Sciatic nerve (tissue), 2 donors: ENCODE measurements at places on chromosomes 2 and 18.
A peak's percentile ranks its signal among the peaks of the same experiment; 100 is the strongest.

DNA sequence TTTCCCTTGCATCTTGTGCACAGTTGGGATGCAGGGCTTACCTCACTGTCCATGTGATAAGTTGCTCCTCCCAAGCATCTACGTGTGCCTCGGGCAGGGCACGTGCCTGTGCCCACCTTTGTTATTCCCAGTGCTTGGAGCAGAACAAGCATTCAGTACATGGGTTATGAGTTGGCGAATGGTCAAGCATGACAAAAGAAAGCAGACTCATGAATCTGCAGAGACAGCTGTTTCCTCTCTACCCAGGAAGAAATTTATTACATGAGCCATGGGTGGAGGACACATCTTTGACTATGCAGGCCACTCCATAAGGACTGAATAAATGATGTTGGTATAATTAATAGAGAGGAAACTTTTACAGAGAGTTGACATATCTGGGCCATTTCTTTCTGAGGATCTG, 127.8 kb downstream of the TPGS2 start:
- no peak for DNase-seq

DNA sequence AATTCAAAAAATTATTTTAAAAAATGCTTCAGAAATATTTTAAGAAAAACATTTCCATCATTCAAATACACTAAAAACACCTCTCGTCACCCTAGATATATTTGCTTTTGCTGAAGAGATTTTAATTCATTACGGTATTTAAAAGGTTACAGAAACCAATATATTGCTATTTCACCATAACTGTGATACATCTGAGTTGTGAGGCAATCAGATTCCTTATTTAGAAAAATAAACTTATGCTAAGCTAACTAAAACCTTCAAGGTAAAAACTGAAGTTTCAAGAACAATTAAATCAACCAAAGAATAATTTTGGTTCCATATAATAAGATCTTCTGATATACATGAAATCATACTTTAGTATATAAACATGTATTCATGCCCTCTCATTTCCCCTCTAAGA, 32.8 kb downstream of the PELI1 start:
- no peak for DNase-seq

DNA sequence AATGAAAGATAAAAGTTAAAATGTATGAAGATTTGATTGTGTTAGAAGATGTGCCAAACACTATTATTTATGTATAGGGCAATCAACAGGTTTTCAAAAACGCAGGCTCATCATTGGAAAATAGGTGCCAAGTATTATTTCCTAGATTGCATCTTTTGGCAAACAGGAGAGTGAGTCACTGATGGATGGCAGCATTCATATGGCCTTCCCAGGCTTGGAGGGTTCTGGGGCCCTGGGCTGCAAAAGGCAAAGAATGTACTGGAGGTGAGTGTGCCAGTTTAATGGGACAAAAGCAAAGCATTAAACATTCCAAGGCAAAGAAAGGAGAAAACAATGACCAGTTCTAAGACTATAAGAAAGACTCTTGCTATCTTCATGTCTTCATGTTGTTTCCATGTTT, 379.4 kb downstream of the RIT2 start:
- DNase-seq: no peak

DNA sequence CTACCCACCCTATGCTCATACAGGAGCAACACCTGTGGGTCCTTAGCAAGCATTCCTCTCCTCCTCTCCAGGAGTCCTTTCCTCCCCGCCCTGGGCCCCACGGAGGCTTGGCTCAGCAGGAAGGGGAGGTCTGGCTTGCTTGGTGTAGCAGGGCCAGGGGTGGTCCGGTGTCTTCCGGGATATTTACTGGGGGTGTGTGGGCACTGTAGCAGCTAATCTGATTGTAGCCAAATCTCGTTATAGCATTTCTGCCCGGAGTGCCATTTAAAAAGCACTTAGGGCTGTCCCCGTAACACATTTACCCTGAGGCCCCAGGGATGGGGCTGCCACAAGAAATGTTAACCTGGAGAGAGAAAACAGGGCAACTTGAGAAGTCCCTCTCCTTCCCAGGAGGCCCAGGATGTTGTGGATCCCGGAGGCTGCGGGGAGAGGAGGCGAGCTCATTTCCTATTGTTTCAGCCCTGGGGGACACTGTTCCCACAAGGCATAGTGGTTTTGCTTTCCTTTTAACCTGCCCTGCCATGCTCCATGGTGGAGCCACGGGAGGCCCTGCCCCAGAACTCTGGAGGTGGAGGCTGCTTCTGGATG, 134.5 kb downstream of the CLIP4 start:
- no peak for DNase-seq

- peak; percentile 42 for DNase-seq
Measured at GRCh38 chr2:20432714-20433113, 14.2 kb upstream of the RHOB start.

- no peak for DNase-seq
Measured at GRCh38 chr2:2798337-2798736, 467.3 kb upstream of the MYT1L start.

GRCh38 chr2:29615183-29615582, 306.2 kb downstream of the ALK start:
- DNase-seq: no peak

DNA sequence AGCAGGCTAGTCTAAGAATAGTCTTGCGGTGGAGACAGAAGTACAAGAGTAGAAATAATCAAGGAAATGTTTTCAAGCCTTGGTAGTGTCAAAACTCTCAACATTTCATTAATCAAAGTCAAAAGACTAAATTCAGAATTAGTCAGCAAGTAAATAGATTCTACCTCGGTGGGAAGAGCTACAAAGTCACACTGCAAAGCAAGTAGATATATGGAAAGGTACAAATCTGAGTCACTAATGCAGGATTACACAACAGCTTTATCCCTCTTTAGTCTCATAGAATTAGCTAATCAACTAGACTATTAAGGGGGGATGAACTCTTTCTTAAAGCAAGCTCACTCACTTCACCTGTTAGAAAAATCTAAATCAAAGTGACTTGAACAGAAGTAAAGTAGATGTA, 568.7 kb upstream of the CNTNAP5 start:
- DNase-seq: no peak

- no peak for DNase-seq
Measured at GRCh38 chr2:28490558-28490957, 5.3 kb upstream of the PLB1 start.

GRCh38 chr2:238408615-238409340, 17.9 kb upstream of the ASB1 start:
- no peak for DNase-seq

DNA sequence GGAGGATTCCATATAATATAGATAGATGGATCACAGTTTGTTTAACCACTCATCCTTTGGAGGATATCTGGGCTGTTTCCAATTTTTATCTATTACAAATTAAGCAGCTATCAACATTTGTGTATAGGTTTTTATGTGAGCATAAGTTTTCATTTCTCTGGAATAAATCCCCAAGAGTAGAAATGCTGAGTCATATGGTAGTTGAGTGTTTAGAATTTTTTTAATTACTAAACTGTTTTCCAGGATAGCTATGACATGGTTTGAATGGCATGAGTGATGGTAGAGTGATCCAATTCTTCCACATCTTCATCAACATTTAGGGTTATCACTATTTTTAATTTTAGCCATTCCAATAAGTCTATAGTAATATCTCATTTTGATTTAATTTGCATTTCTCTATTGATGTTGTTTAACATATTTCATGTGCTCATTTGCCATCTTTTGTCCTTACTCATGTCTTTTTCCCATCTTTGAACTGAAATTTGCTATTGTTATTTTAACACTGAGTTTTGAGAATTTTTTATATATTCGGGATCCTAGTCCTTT, 31.4 kb downstream of the ABCB11 start:
- DNase-seq: no peak

DNA sequence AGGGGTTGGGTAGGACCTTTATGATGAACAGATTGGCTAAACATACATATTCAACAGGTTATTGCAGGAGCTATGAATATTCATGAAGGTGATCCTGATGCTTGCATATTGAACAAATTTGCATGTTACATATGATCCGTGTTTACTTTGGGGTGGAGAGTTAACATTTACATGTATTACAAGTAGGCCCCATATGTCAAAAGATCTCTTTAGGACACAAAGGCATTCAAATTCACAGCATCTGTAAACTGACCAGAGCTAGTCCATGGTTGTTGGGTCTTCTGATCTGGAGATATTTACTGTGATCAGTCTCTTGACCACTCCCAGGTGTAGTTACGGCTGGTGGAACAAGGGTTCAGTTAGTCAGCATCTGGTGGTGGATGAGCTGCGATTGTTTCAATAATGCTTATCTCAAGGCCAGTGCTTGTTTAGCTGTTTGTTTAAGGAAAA, 80.4 kb downstream of the PMAIP1 start:
- no peak for DNase-seq

GRCh38 chr2:233708942-233709341, 3.8 kb upstream of the UGT1A5 start:
- no peak for DNase-seq
